ENCODE measurements at places on chromosomes 6 and 20. TPM values are rescaled to one million over a fixed set of nuclear protein-coding genes. Genes with fewer than 3 reads are reported as not detected.

TNF gene
- 1.1 TPM for polyA plus RNA-seq

LY6G6C gene
- polyA plus RNA-seq, result not detected

TMEM244 gene
- polyA plus RNA-seq, result not detected

DNA sequence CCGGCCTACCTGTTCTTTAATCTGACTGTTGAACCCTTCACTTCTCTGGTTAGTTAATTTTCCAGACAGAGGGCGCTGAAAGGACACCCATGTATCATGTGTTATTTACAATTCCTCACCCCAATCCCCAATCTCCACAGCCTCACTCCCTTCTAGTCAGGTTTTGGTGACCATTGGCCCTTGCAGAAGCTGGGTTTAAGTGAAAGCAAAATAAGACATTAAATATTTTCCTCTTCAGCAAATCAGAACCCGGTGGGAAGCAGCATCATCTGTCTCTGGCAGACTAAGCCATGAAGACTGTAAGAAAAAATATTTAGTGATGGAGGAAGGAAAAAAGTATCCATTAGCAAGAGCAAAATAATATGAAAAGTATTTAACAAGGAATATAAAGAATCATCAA lies 9.4 kb upstream of the HLA-DQA1 start:
- DNase-seq, result peak; percentile 13

GRCh38 chr20:59667131-59667530 lies 62.8 kb downstream of the PHACTR3 start:
- no peak for DNase-seq

- no peak for DNase-seq
Observed at GRCh38 chr6:6317825-6318733, 2.4 kb downstream of the F13A1 start.

GRCh38 chr20:9699181-9699580 lies 139.7 kb downstream of the PAK5 start:
- DNase-seq, result no peak

- DNase-seq, result peak; percentile 36
Observed at GRCh38 chr6:15389765-15390723, 144.2 kb downstream of the JARID2 start.

DNA sequence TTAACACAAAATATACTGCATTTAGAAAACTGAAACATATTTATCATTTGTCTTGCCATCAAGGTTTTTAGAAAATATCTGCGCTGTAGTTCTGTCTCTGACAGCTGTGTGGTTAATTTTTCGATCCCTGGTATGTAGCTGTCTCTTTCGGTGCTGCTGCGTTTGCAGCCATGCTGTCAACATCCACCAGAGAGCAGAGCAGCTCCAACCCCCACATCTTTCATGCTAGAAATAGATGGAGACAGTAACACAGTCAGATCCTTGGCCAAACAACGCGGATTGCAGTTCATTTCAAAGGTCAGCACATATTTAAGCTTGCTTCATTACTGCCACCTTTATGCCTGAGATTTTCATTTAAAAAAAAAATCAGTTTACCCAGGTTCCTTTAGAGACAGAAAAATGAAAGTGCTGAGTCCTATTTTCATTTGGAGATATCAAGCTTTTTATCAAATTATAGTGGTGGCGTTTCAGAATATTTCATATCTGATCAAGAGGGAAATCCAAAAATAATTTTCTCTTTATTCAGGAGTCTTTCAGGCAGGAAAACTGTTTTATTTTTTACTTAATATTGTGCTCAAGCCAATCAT lies 157.7 kb upstream of the MMS22L start:
- no peak for DNase-seq

Data from naive thymus-derived CD4-positive, alpha-beta T cell (primary cell).